NCI-H1105 (cell line): ENCODE measurements at places on chromosomes 12 and 14.

GRCh38 chr12:479161-479560 lies 19.4 kb downstream of the B4GALNT3 start:
- no peak for DNase-seq

DNA sequence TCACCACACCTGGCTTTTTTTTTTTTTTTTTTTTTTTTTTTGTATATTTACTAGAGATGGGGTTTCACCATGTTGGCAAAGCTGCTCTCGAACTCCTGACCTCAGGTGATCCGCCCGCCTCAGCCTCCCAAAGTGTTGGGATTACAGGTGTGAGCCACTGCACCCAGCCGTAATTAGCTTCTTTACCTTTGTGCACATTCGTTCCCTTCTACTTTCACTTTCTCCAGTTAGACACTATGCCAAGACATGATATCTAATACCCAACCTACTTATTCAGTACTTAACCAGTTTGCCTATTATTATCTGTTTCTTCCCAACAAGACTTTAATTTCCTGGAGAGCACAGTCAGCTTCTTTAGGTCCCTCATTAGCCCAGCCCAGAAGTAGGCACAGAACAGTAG lies 5.3 kb downstream of the STYK1 start:
- no peak for DNase-seq

DNA sequence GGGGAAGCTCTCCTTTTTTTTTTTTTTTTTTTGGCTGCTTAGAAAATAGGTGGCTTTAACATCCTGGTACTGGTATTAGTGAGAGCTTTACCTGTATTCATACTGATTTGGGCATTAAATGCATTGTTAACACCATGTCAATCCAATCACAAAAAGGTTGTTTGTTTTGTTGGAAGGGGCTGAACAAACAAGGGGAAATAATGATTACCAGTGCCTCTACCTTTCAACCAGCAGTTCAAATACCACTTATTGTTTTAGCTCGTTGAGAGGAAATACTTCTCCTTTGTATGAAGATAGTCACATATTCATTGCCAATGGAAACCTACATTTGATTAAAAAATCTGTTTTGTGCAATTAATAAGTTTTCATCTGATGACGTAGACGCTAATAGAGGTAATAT lies 72.9 kb downstream of the MIPOL1 start:
- no peak for DNase-seq

- no peak for DNase-seq
Measured at GRCh38 chr12:78018171-78018910, 187.6 kb downstream of the NAV3 start.

GRCh38 chr12:51389302-51389999 lies 1.8 kb downstream of the GALNT6 start:
- DNase-seq, result no peak

DNA sequence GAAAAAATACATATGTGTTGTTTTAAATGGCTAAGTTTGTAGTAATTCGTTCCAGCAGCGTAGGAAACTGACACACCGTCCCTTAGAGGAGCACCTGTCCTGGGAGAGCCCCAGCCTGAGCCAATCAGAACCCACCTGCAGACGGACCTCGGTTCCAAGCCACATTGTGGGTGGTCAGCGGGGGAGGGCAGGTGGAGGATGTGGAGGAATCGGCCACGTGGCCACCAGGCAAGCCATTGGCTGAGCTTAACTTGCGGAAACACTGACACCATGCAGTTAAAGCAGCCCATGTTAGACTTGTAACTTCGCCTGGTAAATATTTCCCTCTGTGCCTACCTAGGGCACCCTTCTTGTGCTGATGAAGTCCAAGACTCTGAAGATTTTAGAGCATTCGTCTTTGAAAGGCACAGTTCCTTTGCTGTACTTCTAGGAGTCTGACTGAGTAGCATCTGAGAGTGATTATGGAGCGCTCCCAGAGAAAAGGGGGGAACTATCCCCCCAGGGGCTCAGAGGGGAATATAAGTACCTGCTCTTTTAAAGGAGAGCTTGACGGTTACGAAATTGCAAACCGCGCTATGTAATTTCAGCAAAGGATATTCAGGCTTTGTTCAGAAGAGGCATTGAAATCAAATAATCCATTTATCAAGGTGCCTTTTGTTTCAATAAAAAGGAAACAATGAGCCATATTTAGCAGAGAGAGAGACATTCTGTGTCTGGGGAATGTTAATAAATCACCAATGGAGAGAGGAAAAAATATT lies 135.7 kb downstream of the TMEM132C start:
- DNase-seq, result peak; percentile 17

DNA sequence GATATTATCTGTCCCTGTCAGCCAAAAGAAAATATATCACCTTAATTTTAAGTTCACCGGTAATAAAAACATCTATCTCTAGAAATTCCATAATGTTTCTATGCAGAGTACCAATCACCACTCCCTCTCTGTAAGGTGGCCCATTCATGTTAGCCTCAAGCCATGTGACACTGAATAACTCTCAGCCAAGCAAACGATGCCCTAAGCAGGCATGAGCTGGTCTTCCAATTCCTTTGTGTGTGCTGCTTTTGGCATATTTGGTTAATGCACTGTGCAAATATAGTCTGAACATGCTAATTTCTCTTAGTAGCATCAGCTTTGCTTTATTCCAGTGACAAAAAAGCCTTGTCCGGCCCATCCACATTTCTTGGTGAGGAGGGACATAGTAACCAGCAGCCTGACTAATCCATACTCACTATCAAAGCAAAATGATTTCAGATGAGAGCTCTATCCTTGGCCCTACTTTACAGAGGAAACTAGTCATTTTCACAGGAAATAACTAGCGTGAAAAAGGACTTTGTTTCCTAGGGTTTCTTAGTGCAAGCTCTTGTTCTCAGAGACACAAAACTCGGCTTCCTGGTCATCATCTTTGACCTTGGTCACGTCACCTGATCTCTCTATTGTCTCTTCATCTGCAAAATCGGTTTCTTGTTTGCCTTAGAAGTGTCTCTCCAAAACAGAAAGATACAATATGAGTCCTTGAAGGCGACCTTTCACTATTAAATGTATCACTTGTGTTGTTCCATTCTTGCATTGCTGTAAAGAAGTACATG lies 59.2 kb upstream of the RTRAF start:
- DNase-seq, result no peak

GRCh38 chr12:112112409-112113133 lies 4.0 kb upstream of the NAA25 start:
- no peak for DNase-seq

DNA sequence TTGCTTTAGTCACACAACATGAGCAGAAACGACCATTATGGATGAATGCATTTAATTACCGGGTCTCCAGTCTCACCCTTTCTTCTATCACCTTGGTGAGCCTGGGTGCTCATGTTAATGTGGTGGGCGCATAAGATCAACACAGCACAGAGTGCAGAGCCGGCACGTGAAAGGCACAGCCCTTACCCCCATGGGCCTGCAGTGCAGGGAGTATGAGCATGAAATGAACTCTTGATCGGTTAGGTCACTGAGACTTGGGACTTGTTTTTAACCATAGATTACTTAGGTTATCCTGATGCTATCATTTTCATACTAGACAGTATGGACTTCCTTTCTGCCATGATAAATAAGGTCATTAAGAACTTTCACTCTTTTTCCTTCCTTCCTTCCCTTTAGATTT lies 156.8 kb downstream of the CRADD start:
- DNase-seq, result no peak

DNA sequence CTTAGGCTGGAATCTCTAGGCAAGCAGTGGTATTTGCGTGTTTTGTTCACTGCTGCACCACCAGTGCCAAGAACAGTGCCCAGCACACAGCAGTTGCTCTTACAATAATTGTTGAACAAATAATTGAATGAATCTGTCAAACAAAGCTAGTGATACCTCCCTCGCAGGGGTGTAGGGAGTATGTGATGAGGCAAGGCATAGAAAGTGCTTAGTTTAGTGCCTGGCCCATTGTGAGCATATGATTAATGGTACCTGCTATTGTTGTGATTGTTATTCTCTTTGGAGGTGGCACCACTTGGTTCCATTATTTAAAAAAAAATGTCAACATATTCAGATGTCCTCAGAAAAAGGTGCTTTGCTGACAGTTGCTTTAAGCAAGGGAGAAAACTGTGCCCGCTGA lies 210.1 kb upstream of the TBX3 start:
- no peak for DNase-seq

- no peak for DNase-seq
Measured at GRCh38 chr14:101231828-101232227, 328.3 kb upstream of the RTL1 start.

DNA sequence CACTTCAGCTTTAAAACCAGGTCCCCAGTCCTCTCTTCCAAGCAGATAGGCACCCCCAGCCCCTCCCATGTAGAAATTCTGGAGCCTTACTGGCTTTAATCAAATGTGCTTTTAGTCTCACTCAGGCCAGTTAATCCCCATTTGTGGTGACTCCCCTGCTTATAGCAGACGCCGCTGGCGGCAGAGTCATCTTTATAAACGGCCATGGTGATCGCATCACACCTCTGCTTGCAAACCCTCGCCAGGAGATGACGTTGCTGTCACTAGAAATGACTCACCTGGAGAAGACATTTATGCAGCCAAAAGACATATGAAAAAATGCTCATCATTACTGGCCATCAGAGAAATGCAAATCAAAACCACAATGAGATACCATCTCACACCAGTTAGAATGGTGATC lies 369.3 kb downstream of the VRK1 start:
- no peak for DNase-seq

- no peak for DNase-seq
Measured at GRCh38 chr12:40992674-40993073, 195.4 kb upstream of the PDZRN4 start.

- DNase-seq, result no peak
Measured at GRCh38 chr14:101812071-101812470, 50.6 kb downstream of the PPP2R5C start.

- DNase-seq, result no peak
Measured at GRCh38 chr12:49041881-49042484, 18.6 kb downstream of the KMT2D start.

DNA sequence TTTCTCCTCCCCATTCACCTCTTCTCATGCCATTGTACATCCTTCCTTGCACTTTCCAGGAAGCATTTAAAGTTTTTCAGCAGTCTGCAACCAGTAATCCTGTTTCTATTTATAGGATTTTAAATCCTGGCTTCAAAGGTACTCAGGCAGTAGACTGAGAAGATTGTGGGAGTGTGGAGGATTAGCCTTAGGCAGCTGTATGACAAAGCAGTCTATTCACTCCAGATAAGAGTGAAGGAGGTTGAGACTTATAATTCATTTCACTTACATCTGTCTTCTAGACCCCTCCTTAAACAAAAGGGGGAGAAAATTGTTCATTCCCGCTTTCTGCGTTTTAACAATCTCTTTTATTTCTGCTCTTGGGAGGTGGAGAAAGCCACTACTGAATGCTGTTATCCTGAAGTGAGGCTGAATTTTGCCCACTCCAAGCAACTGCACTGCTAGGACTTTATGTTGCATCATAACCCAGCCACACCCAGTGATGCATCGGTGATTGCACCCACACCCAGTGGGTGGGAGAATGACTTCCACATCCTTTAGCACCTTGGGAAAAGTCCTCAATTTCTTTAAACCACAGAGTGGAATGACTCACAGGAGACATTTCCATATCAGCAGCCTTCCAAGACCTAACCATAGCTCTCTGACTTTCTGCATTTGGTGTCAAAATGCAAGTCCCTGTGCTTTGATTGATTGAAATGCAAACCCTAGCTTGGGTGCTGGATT lies 382.5 kb upstream of the ATP2B1 start:
- DNase-seq, result no peak

- DNase-seq, result no peak
Measured at GRCh38 chr12:3718100-3718499, 34.8 kb downstream of the CRACR2A start.

GRCh38 chr12:91009319-91009950 lies 4.7 kb upstream of the EPYC start:
- DNase-seq, result no peak

DNA sequence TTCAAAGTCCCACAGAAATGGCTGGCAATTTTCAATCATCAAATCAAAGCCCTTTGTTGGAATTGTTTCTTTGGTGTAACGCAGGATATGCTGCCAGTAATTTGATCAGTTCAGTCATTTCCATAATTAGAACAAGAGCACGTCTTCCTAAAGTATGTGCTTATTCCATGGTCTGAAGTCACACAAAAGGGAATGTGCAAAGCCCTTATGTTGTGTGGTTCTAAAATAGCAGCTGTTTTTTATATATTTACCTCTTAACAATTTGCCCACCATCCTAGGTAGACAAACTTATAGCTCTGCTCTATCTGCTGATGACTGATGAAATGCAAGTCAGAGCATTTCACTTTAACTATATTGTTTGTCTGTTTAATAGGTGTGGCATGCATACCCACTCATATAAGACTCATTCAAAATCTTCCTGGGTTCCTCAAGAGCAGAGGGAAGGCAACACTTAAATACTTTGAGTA lies 176.1 kb upstream of the SLC38A2 start:
- no peak for DNase-seq

DNA sequence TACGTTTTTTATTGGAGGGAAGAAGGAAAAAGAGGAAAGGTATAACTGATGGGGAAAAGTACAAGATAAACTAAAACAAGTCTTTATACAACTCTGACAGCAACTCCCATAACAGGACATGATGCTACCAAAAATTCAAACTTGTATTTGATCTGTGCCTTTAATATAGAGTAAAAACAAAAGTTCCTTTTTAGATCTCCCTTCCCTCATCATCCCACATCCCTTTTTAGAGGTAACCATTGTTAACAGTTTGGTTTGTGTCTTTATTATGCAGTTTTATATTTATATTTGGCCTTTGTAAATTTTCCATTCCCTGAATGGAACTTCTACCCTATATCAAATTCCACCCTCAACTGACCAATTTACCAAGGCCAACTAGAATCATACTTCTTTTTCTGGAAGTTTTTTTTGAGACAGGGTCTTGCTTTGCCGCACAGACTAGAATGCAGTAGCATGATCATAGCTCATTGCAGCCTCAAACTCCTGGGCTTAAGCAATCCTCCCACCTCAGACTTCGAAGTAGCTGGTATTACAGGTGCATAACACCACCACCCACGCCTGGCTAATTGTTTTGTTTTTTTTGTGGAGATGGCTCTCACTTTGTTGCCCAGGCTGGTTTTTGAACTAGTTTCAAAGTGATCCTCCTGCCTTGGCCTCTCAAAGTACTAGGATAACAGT lies 36.9 kb downstream of the RAB21 start:
- no peak for DNase-seq

DNA sequence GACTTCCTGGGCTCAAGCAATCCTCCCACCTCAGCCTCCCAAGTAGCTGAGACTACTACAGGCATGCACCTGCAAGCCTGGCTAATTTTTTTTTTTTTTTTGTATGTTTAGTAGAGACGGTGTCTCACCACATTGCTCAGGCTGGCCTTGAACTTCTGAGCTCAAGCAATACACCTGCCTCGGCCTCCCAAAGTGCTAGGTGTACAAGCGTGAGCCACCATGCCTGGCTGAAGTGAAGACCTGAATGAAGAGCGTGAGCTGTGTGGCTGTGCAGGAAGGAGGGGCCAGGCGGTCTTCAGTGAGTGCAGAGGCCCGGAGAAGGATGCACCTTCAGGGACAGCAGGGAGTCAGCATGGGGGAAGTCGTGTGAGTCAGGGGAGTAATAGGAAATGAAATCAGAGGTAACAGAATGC lies 14.9 kb upstream of the NFKBIA start:
- DNase-seq, result no peak
